ENCODE measurements at places on chromosomes 1 and 21.

GRCh38 chr1:162548170-162548569 is 13.4 kb upstream of the UAP1 start:
- DNase-seq = no peak

- DNase-seq = no peak
These were observed 8.8 kb upstream of the THEMIS2 start for GRCh38 chr1:27863538-27863915.

- no peak for DNase-seq
These were observed 4.9 kb downstream of the CROCC start for GRCh38 chr1:16926491-16927073.

DNA sequence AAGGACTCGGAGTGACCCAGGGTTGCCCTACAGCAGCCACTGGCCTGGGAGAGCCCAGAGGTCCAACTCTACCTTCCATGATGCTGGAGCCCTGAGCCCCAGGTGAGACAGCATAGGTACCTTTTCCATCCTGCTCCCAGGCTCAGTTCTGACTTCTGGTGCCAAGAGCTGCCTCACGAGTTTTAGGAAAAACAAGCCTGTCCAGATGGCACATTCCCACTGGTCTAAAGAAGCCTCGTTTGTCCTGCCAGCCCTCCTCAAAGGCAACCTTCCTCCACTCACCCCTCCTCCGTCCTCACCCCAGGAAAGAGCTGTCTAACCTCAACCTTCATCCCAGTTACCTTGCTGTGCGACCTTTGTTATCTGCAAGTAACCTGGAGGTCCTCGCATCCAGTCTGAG is 53.5 kb upstream of the PRELP start:
- no peak for DNase-seq

DNA sequence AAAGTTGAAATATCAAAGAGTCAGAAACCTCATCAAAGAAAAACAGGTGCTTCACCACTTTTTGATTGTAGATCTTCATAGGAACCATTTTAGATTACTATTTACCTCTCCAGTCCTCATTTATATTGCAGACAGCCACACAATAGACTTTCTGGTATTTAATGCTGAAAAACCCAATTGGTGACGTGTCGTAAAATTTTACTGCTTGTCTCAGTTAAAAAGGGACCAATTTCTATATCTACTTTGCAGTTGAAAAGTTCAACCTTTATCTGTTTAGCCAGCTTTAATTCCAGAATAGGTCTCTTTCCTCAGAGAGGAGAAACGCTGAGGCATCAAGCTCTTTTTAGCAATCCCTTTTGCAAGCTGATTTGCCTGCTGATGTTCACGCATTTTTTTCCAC is 1722.4 kb downstream of the PLA2G4A start:
- DNase-seq = no peak

- DNase-seq = no peak
These were observed 733.1 kb downstream of the MATN1 start for GRCh38 chr1:29990304-29990703.

DNA sequence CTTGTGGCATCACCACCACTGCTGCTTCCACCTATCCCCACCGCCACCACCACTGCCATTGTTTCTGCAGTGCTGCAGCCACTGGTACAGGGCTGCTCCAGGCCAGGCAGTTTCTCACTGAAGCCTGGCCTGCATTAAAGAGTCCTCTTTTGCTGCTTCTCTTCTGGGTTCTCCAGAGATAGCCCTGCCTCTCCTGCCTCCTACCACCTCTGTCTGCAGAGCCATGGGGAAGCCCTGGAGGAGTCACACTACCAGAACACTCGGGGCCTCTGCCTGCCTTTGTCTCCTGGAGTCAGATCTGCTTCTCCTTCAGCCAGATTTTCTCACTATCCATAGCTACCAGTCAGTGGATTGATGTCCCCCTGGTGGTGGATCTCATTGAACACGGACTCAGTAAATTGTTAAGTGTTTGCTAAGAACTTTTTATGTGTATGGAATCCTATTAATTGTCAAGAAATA is 37.7 kb upstream of the DDAH1 start:
- no peak for DNase-seq

DNA sequence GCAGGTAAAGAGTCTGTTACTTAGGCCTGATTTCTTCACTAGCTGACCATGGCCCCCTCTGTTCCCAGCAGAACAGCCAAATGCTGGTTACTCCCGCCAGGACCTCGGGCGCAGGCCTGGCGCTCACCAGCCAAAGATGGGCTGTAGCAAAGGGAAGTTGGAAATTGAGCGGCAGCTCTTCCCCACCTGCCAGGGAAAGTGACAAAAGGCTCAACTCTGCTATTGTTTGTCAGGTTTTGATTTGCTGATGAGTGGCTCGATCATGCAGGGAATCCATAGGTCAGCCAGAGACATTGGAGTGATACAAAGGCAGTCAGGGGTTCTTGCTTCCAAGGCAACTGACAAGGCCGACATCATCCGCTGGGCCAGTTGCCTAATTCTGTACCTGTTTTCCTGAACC is 120.1 kb downstream of the ASTN1 start:
- no peak for DNase-seq

- peak; percentile 79 for DNase-seq
These were observed 27.4 kb downstream of the RABIF start for GRCh38 chr1:202861420-202862132.

DNA sequence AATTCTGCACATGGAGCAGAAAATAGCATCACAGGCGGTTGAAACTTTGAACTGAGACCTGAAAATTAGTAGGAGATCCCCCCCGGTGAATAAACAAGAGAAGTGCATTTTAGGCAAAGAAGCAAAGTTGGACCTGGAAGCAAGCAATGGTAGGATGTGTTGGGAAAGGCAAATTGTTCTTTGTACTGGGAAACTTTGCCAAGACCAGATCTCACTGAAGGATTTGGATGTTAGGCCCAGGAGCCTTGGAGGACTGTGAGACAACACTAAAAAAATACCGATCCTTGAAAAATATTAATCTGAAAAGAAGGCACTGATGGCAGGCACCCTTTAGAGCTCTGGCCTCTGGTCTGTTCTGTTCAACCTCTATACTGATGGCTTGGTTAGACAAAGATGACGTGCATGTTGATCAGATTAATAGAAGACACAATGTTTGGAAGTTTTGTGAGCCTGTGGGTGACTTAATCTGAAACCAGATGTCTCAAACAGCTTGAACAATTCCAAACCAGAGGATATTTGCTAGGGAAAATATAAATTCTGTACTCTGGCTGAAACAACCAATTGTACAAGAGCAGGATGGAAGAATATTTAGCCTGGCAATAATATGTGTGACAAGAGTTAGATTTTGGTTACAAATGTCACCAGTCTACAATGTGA is 108.4 kb downstream of the ROR1 start:
- DNase-seq = no peak

DNA sequence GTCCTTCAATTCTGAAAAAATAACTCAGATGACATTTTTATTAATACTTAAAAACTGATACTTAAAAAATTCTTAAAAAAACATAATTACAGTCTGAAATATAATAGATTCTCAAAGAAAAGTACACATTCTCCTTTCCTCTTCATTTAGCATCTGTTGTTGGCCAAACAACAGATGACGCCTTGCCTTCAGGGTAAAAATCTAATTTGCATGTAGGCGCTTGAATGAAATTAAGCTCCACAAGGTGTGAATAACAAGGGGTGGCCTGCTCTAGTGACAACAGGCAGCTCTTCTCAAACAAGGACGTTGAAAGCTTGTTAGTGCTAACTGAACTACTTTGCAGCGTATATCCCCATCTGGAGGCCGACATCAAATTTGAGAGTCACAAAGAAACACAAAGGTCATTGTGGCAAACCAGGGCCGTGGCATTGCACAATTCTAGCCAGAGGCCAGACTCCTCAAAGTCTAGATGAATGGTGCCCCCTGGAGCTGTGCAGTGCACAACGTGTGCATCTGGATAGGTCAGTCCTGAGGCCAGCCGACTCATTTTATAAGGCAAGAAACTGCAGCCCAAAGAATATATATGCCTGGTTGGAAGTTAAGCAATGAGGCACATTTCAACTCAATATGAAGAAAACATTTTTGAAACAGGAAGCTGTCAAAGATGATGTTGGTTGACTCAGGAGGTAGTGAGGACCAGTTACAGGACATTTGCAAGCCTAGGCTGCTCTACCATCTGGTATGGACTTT is 459.2 kb upstream of the RUNX1 start:
- no peak for DNase-seq

DNA sequence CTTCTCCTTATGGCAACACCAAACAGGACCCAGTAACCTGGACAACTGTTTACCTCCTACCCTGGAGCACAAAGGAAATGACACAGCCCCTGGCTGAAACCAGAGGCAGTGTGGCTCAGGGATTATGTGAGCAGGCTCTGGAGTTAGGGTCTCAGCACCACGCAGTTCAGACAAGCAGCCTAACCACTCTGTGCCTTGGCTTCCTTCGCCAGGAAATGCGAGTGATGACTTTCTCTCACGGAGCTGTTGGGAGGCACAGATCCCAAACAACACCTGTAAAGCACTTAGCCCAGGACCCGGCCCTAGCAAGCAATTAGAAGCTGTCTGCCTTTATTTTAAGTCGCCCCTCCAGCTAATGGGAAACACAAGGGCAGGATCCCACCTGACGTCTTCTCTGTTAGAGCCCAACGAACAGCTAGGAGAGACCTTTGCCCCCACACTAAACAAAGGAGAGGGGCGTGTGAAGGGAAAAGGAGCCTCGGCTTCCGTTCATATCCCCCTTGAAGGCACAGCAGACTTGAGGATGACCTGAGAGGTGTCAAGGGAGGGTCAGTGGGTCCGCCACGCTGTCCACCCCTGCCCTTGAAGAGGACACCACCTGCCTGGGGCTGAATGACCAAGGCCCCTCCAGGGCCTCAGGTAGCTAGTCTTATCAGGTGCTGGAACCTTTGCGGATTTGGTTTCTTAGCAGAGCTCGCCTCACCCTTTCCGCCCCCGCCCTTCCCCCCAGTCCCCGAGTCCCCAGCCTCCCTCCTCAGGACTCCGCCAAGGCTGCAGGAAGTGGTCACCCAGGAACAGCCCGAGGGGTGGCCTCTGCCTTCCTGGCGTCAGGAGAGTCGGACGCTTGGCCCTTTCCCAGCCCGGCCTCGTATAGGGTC is 860 bp downstream of the TMEM63A start:
- peak; percentile 66 for DNase-seq

DNA sequence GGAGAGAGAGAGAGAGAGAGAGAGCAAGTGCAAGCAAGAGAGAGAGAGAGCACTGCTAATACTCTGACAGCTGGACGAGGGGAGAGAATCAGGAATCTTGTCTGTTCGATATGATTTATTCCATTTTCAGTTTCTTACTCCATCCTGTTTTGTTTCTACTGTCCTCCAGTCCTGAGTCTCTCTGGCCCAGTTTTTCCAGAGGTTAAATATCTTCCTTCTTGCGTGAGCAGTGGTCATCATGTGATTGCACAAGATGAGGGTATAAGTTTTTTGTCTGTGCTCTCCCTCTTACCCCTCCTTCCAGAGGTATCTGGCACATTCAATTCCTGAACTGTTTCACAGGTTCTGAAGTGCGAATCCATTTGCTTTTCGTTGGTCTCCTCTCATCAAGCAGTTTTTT is 16.8 kb downstream of the UBE2U start:
- no peak for DNase-seq

- no peak for DNase-seq
These were observed 16.0 kb downstream of the TRIM11 start for GRCh38 chr1:228390649-228391048.

DNA sequence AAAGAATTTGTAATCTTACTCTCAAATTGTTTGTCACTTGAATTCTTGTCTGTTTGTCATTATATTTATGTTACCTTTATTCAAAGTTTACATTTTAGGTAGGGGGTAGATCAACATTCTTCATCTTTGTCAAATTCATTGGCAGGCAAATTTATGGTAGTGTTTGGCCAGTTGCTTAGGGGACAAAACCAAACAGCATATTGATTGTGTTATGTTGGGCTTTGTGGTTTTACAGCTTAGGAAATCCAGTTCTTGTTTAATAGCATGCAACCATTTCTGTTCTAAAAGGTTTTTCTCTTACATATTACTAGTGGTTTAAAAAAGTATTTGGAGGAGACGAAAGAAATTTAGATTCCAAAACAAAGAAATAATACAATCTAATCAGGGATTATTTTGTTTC is 91.4 kb downstream of the HMCN1 start:
- no peak for DNase-seq

GRCh38 chr1:215282557-215282956 is 200.0 kb downstream of the KCNK2 start:
- DNase-seq = no peak

GRCh38 chr21:34606621-34607020 is 8.3 kb downstream of the RCAN1 start:
- DNase-seq = no peak

DNA sequence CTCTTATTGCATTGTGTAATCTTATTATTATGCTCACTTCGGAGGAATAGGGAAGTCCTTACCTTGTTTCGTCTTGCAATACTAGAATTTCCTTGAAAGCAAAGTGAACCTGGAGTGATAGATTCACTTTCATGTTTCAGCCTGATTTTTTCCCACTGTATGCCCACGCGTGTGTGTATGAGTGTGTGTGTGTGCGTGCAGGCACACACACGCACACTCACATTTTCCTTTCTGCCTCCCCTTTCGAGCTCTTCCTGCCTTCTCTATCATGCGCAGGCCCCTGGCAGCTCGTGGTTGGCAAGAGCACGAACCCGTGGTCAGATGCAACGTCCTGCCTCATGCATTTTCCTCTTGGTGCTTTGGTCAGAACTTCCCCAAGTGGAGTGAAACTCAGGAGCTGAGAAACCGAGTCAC is at the start of gene GCSAML:
GCSAML (plus strand) TSS at position 366 of the 414 bp plus-strand sequence. CDS start 58 bp downstream, outside the sequence.
- DNase-seq = no peak

DNA sequence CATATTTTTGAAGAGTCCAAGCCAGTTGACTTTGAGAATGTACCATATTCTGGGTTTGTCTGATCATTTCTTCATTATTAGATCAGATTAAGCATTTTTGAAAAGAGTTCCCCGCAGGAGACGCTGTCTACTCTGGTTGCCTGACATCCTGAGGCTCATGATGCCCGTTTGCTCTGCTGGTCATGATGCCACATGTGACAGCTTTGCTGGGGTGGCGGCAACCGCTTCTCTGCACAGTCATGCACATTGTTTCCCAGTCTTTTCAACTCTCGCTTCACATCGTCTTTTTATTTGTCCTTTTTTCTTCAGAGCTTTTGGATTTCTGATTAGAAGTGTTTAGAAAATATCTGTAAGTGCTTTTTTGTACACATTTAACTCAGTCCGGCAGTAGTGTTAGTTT is 90.7 kb downstream of the ST6GALNAC5 start:
- DNase-seq = no peak

GRCh38 chr1:234768171-234768568 is 158.2 kb upstream of the IRF2BP2 start:
- no peak for DNase-seq

GRCh38 chr1:117564227-117565075 is 41.4 kb upstream of the TENT5C start:
- no peak for DNase-seq

GRCh38 chr1:9228609-9229008 is 6.0 kb upstream of the H6PD start:
- no peak for DNase-seq

GRCh38 chr1:41533731-41534080 is 49.2 kb upstream of the EDN2 start:
- DNase-seq = no peak

- peak; percentile 75 for DNase-seq
These were observed 791 bp downstream of the USP24 start for GRCh38 chr1:55214212-55214933.

GRCh38 chr1:55213885-55214211 is 1.3 kb downstream of the USP24 start:
- DNase-seq = peak; percentile 65

GRCh38 chr1:32877211-32878110 is 6.7 kb upstream of the FNDC5 start:
- DNase-seq = no peak

GRCh38 chr21:33069645-33069993 is 322 bp upstream of the OLIG1 start:
- no peak for DNase-seq
